ENCODE measurements at places on chromosomes 12 and 14. TPM values are rescaled to one million over a fixed set of nuclear protein-coding genes. Genes with fewer than 3 reads are reported as not detected.

The EML1 gene
- 36.6 TPM for total RNA-seq

The TAS2R10 gene
- 0.76 TPM for total RNA-seq

The IL22 gene
- not detected for total RNA-seq

The ZNF740 gene
- 10.5 TPM for total RNA-seq

The SALL2 gene
- total RNA-seq, result 0.49 TPM

The EMC9 gene
- 28.3 TPM for total RNA-seq

The DBX2 gene
- not detected for total RNA-seq

The ARHGDIB gene
- total RNA-seq, result 244 TPM

The HPD gene
- not detected for total RNA-seq

Data from bladder microvascular endothelial cell (primary cell).